ENCODE measurements at places on chromosomes 3 and 15.

DNA sequence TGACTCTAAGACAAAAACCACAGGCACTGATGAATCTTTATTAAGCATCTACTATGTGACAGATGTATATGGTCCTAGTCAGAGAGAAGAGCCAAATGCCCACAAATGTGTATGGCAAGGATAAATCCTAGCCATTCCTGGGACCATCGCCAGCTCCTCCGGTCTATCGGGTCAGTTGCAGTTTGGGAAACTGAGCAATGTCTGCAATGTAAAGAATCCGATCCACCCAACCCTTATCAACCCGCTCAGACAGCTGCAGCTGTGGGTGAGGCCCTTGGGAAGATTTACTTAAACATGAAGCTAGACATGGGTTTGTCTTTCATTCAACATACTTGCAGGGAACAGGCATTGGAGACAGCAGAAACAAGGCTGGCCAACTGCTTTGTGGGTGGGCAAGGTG is 40.5 kb upstream of the CDV3 start:
- no peak for DNase-seq

DNA sequence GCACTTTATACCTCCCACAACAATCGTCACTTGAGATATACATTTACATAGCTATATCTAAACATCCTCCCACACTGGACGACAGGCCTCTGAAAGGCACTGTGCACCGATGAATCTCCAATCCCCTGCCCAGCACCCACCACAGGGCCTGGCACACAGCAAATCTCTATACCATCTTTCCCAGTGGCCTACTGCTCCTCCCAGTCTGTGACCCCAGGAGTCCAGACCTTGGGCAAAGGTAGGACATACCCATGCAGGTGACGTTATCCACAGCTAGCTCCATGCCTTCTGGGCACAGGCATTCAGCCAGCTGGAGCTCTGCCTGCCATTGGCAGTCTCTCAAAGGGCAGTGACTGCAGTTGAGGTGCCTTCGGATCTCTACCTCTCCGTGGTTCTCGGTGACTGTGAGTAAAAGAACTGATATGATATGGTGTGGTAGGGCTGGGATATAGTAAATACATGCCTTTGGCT is 5.8 kb downstream of the LTK start:
- no peak for DNase-seq

DNA sequence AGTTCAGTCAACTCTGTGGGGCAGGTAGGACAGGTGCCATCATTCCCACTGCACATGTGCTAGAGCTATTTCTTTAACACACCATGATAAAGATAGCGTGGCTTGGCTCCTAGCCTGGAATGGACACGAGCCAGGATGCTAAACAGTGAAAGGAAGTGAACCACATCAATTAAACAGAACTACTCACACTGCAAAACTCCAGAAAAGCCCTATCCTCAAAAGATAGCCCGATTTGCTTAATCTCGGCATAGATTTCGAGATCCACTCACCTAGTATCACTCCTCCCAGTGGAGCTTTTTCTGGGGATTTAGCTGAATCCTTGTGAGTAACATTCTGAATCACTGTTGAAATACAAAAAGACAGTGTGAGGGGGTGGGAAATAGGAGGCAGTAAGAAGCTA is 118.0 kb downstream of the ABI3BP start:
- no peak for DNase-seq

DNA sequence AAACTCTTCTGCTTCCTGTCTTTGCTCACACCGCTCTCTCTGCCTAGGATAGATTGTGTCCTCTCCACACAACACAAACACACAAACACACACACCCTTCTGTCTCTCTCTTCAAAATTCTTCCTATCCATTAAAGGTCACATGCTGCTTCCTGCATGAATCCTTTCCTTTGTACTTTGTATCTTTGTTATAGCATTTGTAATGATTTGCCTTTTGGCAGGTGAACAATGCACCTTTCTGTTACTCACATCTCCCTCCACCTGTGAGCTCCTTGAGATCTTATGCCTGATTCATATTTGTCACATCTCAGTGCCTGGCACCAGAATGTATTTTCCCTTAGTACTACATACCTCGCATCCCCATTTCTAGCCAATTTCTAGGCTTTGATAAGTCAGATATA is 251.4 kb upstream of the UMPS start:
- DNase-seq, result no peak

- peak; percentile 39 for DNase-seq
Measured at GRCh38 chr3:141243271-141243707, 11.7 kb downstream of the PXYLP1 start.

DNA sequence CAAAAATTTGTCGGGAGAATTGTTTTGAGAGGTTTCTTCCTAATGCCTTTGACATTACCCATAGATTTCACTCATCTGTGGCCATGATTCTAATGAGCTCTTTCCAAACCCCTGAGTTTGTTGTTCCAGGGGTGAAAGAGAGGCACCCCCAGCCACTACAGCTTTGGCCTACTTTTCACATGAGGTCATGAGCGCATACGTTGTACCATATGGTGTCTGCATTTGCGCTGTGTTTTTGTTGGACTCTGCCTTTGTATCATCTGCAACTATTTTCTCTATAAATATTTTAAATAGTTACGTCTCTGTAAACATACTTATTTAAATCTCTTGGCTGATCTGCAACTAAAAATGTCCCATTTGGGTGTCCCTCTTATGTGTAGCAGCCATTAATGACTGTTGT is 107.9 kb downstream of the LRTM1 start:
- DNase-seq, result no peak

DNA sequence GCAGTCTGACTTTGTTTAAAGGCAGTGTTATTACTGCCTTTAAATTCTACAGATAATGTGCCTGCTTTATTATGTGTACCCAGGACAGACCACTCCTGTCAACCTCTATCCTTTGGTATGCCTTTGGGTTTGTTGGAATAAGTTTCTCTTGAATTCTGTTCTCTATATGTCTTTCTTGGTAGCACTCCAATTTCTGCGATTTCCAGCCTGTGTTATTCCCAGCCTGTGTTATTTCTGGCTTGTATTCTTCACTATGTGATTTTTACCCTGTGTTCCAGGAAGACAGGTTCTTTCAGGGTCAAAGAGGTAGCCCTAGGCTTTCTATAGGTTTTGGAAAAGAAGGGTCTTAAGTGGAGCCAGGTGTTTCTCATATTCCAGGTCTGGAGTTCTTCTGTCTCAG is 407.4 kb upstream of the AZI2 start:
- no peak for DNase-seq

DNA sequence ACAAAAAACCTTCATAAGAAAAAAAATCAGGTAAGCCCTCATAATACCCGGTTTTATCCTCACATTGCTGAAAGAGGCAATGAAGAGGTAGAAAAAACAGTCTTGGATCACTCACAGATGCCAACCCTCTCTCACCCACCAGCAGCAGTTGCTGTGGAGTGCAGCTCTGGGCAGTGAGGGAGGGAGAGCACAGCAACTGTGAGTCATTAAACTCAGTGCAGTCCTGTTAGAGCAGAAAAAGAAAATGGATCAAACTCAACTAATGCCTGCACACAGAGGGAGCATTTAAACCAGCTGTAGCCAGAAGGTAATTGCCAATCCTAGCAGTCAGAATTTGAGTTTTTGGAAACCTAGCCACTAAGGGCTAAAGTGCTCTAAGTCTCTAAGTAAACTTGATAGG is 1050.6 kb upstream of the ALCAM start:
- DNase-seq, result no peak

DNA sequence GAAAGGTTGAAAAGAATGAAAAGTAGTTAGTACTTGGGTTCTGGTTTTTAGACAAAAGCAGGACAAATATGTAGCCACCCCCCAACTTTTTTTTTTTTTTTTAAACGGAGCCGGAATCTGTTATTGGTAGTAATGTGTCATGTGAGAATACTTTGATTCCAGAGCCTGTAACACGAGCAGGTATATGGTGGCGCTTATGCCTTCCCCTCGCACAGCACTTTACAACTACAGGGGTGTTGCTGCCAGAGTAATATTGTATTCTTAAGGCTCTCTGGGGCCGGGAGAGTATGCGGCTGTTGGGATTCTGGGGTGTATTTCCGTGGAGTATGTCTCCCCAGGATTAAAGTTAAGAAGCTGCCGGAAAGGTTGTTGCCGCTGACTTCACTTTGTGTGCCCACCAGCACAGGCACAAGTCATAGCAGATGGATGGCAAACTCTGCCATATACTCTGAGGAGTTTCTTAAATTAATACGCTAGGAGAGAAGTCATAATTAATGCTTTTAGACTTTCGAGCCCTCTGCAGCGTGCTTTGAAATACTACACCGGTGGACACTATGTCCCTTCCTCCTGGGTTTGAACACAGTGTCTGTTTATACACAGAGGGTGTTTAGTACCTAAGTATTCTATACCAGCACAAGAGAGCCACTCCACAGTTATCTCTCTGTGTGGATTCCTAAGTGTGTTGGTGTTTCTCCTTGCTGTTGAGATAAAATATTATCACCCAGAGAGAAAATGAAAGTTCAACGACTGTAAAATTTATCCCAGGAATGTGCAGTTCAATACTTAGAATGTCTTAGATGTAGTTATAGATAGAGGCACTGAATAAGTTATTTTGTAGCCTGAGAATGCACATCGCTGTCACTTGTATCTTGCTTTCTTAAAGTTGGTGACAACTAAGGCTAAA is 1.4 kb downstream of the MBNL1 start:
- peak; percentile 43 for DNase-seq

DNA sequence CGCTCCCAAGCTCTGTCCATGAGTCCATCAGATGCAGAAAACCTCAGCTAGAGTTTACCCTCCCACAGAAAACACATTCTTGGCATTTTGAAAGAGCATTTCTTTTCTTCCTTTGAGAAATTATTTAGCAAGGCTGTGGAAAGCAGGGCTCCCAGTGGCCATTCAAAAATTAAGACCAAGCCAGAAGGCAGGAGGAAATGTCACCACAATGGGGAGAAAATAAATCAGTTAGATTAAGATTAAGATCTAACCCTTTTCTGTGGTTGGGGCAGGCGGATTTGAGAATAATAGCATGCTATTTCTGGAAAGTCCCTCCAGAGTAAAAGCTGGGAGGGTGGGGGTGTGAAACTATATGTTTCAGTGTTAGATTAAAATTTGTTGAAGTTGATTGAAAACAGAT is 20.2 kb downstream of the LRIG1 start:
- peak; percentile 53 for DNase-seq

- no peak for DNase-seq
Measured at GRCh38 chr3:69906351-69906966, 93.1 kb upstream of the SAMMSON start.

- DNase-seq, result no peak
Measured at GRCh38 chr3:190130696-190131095, 10.0 kb upstream of the P3H2 start.

DNA sequence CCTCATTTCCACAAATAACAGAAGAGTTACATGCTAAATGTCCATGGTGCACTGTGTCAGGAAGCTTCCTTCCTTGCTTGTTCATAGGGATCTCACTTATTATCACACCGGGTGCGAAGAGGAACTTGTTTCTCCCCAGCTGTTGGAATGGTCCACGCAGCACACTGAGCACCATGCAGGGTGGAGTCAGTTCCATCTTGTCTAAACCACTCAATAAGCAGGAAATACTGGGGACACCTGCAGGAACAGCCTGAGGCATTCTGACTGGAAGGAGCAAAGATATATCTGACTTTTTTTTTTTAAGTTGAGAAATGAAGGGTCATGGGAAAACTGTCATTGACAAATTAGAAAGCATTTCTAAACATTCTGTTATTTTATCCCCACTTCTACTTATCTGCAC is 70.0 kb upstream of the WDR72 start:
- DNase-seq, result no peak

GRCh38 chr15:68755731-68756130 is 65.0 kb downstream of the ANP32A start:
- DNase-seq, result no peak

- no peak for DNase-seq
Measured at GRCh38 chr3:193842029-193842798, 249.2 kb downstream of the OPA1 start.

- no peak for DNase-seq
Measured at GRCh38 chr15:38706956-38707355, 142.3 kb upstream of the RASGRP1 start.

- no peak for DNase-seq
Measured at GRCh38 chr15:68874788-68875187, 54.1 kb upstream of the ANP32A start.

DNA sequence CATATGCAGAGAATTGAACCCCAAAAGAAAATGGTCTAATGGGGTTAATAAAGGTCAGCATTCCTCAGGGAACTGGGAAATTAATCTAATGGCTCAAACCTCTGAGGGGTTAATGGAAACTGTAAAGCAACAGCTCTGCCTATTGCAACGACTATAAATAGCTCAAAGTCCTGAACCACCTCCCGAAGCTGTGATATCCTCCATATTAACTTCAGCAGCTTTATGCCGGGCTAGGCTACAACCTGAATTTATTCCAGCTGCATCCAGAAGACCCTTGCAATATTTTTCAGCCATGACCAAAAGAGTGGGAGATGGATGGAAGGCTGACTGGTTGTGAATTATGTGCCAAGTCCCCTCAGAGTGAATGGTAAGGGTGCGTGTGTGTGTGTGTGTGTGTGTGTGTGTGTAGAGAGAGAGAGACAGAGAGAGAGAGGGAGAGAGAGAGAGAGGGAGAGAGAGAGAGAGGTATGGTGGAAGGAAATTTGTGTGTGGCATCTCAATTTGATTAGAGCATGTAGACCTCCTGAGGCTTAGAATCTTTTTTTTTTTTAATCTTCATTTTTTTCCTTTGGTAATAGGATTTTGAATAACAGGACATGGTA is 109.9 kb downstream of the PDCD6IP start:
- DNase-seq, result no peak

DNA sequence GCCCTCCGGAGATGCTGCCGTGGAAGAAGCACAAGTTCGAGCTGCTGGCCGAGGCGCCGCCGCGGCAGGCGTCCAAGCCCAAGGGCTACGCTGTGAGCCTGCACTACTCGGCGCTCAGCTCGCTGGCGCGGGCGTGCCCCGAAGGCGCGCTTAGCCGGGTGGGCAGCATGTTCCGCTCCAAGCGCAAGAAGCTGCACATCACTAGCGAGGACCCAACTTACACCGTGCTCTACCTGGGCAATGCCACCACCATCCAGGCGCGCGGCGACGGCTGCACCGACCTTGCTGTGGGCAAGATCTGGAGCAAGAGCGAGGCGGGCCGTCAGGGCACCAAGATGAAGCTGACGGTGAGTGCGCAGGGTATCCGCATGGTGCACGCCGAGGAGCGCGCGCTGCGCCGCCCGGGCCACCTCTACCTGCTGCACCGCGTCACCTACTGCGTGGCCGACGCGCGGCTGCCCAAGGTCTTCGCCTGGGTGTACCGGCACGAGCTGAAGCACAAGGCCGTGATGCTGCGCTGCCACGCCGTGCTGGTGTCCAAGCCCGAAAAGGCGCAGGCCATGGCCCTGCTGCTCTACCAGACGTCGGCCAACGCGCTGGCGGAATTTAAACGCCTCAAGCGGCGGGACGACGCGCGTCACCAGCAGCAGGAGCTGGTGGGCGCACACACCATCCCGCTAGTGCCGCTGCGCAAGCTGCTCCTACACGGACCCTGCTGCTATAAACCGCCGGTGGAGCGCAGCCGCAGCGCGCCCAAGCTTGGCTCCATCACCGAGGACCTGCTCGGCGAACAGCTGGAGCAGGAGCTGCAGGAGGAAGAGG is 1.3 kb downstream of the FAM43A start:
- DNase-seq, result peak; percentile 41

- no peak for DNase-seq
Measured at GRCh38 chr3:143843587-143843986, 4.7 kb downstream of the SLC9A9 start.

- DNase-seq, result no peak
Measured at GRCh38 chr3:8579096-8579495, 65.5 kb downstream of the SSUH2 start.

GRCh38 chr3:183178833-183179549 is 16.5 kb upstream of the LAMP3 start:
- DNase-seq, result peak; percentile 54

All from activated naive CD4-positive, alpha-beta T cell treated with Interleukin-2 at 50 U/mL for 16 hours (primary cell).